ENCODE measurements at places on chromosomes 1 and 21.
A peak's percentile ranks its signal among the peaks of the same experiment; 100 is the strongest.

GRCh38 chr1:20158358-20159070 lies 19.4 kb downstream of the PLA2G2F start:
- peak; percentile 87 for DNase-seq

DNA sequence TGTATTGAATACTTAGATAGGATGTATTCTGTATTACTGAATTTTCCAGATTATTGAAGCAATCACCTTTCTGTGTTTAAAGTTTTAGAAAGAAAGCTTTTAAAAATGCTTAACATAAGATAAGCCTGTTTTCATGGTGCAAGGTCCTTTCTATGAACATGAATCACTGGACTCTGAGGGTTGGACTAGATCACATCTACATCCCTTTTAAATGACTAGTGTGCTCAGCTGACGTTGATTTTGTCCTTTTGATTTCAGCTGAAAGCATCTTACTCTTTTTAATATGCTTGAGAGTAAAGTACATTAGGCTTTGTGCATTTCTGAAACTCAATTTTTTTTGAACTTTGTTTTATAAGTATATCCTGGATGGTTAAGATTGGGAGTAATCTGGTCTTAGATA lies 16.2 kb downstream of the MIER1 start:
- DNase-seq: no peak

DNA sequence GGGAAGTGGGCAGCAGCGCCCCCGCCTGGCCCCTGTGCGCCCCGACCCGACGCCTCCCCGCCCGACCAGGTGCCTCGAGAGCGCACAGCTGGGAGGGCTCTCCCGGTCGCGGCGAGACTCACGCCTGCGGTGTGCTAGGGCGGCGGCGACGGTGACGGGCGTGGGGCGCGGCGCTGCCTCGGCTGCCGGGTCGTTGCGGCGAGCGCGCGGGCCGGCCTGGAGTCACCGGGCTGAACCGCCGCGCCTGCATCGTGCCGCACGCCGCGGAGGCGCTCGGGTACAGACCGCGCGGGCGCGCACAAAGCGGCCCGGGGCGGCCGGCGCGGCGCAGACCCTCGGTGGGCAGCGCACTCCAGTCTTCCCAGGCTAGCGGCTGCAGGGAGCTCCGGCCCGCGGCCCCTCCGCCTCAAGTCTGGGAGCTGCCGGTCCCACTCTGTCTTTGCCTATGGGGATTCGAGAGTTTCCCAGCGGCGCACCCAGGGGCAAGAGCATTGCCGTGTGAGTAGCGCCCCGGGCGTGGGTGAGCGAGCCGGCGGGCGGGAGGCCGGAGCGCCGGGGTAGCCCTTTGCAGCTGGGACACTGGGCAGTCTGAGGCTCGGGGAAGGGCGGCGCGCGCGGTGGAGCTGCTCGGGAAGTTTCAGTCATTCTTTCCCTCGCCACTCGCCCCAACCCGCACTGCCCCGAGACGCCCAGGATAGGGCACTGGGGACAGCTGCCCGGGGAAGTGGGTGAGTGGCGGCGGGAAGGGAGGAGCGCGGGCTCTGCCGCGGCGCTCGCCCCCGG lies at the start of gene SLC35F3:
TSS of gene SLC35F3 (plus strand) at position 44 of the 783 bp plus-strand sequence.
- DNase-seq: peak; percentile 72

- no peak for DNase-seq
Measured at GRCh38 chr1:84862810-84863251, 30.2 kb downstream of the LPAR3 start.

DNA sequence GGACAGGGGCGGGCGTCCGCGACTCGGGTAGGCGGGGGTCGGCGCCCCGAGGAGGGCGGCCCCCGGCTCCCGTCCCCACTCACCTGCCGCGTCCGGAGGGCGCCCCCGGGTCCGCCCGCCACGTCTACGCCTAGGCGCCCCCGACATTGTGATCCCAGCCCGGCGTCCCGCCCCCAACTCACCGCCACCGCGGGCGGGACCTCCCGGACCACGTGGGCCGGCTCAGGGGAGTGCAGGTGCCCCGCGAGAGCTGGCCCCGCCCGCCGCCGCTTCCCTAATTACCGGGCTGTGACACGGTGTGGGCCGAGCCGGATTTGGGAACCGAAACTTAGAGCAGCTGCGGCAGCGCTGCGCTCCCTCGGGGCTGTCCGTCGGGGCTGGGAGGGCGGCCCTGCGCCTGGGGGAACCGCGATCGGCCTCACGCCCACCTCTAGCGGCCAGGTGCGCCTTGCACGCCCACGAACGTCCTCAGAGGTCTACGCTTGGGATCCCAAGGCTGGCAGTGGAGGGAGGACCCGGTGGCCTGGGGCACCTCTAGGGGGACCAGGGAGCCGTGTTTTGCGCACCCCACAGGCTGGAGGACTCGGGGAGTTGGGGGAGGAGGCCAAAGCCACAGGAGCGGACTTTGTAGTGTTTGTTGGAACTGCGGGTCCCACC lies 521 bp upstream of the NADK start:
- DNase-seq: peak; percentile 94

DNA sequence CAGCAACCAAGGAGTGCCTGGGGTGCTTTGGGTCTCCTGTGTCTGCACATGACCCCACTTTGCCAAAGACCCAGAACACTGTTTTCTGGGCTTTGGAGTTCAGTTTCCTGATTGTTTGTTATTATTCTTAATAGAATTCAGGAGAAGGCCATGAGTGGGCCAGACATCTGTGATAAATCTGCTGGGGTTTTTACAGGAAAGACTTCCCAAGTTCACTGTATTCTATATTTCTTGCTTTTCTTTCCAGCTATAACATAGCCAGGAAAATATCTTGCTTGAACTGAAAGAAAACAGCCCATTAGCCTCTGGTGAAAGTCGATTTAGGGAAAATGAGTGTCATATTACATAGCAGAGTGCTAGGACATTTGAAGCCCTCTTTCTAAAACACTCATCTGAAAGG lies 345.1 kb upstream of the USP24 start:
- DNase-seq: no peak

DNA sequence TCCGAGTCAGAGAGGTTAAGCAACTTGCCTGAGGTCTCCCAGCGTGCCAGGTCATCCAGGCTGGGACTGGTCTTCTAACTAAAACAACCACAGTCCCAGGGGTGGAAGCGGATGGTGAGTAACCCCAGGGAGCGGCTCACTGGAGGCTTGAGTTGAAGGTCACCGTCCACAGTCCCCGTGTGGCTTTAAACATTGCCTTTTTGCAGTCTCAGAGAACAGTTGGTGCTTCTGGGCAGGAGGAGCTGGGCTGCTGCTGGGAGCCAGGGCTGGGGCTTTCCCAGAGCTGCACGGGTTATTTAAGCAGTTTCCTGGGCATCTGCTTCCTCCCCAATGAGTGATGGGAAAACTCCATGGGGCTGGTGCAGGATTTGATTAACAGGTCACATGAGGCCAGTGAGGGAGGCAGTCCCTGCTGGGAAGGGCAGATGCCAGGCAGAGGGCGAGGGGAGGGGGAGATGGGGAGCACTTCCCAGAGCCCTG lies 12.3 kb downstream of the ARHGEF10L start:
- DNase-seq: peak; percentile 24

DNA sequence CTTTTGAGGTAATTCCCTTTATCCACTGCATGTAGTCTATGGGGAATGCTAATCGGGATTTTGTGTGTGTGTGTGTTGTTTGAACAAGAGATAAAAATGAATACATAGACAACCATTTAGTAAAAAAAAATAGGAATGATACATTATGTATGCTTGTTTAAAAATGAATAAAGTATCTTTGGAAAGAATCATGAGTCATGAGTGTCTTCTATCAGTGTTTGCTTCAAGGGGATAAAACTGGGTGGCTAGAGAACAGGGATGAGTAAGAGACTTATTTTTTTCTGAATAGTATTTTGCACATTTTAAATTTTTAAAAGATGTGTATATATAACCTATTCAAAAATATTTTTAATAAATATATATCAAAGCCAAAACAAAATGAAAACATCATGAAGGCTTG lies 839.4 kb upstream of the ADGRL4 start:
- no peak for DNase-seq

GRCh38 chr1:244941121-244941520 lies 76.8 kb upstream of the HNRNPU start:
- no peak for DNase-seq

GRCh38 chr1:247111700-247112478 lies 7.7 kb upstream of the ZNF669 start:
- DNase-seq: no peak

GRCh38 chr1:107277022-107277421 lies 136.2 kb downstream of the NTNG1 start:
- peak; percentile 9 for DNase-seq

- no peak for DNase-seq
Measured at GRCh38 chr1:12153181-12153785, 13.5 kb upstream of the TNFRSF1B start.

DNA sequence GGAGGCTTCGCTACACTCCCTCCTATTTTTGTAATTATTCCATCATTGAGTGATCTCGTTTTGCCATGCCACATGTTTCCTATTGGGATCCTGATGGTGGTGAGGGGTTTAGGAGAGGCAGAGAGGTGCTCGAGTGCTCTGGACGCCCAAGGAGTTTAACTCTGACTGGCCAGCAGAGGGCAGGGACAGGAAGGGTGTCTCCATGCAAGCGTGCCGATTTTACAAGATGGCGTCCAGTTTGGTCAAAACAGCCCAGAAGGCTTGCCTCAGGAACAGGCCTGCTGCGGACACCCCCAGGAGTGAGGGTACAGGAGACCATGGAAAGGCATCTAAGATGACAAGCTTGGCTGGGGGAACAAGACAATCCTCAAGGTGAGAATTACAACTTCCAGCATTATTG lies 33.8 kb upstream of the KCNE2 start:
- no peak for DNase-seq
